AG08396 (cell line): ENCODE measurements at places on chromosomes 7 and 10.

DNA sequence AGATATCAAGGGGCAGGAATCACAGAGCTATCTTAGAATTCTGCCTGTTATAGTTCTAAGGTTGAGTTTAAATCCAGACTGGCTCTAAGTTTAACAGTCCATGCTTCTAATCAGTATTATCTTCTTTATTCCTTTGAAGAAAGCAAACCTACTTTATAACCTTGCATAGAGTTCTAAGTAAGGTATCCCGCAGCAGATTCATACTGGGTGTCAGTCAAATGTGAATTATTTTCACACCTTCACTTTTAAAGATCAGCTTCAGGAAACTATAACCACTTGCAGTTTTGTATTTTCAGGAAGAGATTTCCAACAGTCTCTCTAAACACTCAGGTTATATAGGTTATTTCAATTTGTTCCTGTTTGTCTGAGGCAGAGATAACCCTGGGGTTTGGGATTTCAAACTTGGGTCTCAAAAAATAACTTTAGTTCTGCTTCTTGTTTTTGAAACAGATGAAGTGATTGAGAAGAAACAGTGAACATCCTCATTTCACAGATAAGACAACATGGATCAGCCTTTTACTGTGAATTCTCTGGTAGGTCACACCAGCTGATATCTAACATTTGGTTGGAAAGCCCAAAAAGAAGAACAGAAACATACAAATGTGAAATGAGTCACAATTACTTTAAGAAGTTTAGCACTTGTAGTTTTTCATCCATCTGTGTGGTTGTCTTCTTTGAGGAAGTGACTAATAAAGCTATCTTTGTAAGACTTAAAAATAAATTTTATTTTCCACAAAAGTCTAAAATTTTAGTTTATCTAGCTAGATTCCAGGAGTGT, 21.4 kb downstream of the STAMBPL1 start:
- no peak for DNase-seq

- DNase-seq: no peak
Observed at GRCh38 chr10:129107525-129107924, 359.5 kb upstream of the MGMT start.

DNA sequence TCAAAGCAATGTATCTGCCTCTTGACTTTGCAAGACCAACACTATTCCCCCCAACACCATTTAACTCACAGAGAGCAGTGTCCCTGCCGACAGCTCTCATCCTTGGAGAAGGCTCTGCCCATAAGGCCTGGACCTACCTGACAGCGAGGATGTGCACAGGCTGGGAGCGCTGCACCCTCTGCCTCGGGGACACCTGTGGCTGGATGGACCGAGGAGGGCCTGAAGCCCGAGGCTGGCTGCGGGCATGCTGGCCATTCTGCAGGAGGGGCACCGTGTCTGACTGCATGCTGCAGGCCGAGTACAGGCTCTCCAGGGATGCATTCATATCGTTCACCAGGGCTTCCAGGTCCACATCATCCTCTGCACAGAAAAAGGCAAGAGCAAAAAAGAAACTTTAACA, 108.4 kb downstream of the GRB10 start:
- DNase-seq: no peak

DNA sequence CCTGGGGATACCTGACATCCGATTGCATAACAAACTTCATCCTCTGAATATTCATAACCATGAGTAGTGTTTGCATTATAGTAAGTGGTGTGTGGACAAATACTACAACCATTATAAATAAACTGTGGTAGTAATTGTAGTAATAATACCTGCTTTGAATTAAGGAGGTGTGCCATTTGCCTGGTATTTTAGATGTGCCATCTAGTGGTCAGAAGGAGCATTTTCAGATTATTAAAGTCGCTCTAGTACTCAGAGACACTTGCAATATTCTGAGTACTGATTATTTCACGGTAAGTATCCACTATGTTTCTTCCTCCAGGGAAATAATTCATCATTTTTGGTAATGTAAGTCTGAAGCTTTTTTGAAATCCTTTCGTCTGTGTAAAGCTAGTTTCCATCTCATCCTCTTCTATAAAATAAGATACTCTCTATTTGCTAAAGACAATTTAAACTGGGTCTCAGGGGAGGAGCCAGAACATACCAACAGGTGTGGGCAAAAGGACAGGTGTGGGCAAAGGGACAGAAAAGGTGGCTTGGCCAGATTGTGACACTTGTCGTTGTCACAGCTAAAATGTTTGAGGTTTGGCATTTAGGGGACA, 115.3 kb upstream of the WDR11 start:
- DNase-seq: peak; percentile 18

DNA sequence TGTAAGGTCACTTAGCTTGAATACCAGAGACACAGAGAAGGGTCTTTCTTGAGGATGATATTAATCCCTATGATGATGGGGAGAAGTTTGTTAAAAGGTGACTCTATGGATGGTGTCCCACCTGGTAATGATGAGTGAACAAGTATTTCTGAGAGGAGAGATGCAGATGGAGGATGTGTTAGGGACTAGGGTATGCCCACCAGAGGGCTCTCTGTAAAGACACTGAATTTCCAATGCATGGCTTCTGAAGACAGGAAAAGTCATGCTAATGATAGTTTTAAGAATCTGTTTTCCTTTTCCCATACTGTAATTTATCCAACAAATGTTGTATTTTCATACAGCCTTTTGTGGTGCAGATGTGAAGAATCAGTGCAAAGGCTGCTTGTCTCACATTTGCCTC, 1250.9 kb upstream of the CELF2 start:
- DNase-seq: no peak

- DNase-seq: no peak
Observed at GRCh38 chr10:129305046-129305445, 162.0 kb upstream of the MGMT start.

GRCh38 chr7:105270117-105270516, 118.6 kb downstream of the SRPK2 start:
- no peak for DNase-seq
